NCI-H524 (cell line): ENCODE measurements at places on chromosomes 12 and 14.

GRCh38 chr12:75389061-75389460 is 1.8 kb upstream of the GLIPR1L2 start:
- DNase-seq = no peak

DNA sequence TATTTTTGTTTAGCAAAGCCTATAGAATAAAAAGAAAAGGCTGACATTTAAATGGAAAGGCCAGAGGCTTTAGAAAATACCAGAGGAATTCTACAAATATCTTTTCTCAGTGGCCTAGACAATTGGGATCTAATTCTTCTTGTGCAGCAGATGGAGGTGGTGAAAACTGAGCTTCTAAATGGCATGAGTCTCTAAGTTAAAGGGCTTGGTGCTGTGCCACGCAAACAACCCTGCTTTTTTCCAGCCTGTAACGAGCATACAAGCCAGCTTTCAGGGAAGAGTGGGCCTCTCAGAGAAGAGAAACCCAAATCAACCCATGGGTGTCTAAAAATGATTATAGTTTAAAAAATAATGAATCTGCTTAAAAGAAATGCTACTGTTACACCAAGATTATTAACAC is 237.9 kb upstream of the NAV3 start:
- peak; percentile 65 for DNase-seq

DNA sequence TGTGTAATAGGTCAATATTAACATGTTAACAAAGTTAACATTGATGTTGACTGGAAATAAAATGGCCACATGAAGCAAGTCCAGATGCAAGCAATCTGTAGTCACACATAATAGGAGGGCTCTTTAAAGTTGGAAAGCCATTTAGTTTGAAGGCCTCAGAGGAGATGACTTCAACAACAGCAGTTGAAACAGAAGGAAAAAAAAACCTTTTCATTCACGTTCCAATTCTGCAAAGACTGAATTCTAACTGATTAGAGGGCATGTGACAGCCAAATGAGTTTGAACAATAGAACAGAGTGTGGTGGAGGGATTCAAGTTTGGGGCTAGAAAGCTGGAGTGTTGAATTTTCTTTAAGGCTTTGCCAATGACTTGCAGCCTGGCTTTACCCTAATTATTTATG is 41.5 kb upstream of the DAAM1 start:
- DNase-seq = no peak

DNA sequence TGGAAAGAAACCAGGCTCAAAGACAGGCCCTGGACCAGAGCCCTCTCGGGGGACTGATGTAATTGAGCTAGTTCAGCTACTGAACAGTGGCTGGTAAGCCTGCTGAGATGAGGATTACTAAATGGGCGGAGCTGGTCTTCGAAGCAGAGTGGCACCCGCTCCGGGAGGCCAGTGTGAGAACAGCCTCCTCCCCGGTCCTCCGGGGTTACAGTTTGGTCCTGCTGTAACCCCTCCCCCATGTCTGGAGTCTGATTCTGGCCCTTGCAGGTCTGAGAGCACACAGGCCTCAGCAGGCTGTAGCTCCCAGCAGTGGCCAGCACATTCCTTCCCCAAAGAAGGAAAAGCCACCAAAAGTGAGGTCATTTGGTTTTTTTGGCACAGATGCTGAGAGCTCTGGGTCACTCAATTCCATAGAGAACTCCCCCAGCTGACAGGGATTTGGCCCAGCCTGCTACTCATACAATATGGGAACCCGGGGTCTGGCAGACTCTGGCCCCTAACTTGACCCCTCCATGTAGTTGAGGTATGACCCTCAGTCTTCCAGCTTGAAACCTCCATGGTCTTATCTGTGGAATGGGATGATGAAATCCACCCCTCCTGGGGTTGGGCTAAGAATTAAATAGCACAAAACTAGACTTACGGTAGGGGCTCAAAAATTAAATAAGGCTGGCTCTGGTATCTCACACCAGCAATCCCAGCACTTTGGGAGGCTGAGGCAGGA is 39.0 kb downstream of the ACTN1 start:
- peak; percentile 32 for DNase-seq

DNA sequence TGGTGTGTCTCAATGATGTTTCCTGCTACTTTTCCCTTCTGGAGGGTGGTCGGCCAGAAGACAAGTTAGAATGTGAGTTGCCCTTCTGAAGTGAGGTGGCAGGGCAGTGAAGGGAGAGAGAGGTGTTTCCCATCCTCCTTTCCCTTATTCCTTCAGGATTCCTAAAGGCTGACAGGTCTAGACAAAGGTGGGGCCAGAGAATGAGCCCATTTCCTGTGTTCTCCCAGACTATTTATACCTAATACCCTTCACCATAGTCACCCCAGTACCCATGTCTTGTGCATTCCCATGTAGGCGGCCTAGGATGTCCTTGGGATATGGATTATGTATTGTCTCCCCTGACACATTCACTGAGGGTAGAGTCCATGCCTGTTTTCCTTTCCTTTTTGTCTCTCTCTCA is 7.0 kb downstream of the DGKA start:
- no peak for DNase-seq

GRCh38 chr14:90034156-90034555 is 27.6 kb upstream of the KCNK13 start:
- no peak for DNase-seq

DNA sequence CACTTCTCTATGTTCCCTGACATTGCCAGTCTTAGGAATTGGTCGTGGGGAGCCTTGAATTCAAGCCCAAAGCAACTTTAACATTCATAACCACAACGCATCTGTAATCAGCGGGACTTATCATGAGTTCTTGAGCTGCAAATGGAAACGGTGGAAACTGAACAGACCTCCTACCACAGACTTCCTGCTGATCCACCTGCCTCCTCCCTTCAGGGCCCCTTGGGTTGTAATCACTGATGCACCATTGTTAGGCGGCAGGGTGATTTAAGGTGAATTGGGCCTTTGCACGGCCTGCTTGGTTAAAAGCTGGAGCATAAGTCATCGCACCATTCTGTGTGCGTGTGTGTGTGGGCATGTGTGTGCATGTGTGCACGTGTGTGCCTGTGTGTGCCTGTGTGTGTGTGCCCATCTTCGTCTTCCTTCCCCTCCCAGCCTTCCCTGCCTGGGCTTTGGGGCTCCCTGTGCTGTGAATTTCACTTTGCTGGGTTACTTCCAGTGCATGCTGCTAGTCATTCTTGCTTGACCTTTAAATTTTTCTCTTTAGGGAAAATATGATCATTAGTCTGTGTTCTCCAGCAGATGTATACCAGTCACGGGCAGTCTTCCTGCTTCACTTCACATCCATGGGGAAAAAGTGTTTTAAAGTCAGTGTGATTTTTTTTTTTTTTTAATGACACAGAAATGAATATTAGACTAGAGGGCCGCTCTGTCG is 29.1 kb downstream of the CHST11 start:
- no peak for DNase-seq

DNA sequence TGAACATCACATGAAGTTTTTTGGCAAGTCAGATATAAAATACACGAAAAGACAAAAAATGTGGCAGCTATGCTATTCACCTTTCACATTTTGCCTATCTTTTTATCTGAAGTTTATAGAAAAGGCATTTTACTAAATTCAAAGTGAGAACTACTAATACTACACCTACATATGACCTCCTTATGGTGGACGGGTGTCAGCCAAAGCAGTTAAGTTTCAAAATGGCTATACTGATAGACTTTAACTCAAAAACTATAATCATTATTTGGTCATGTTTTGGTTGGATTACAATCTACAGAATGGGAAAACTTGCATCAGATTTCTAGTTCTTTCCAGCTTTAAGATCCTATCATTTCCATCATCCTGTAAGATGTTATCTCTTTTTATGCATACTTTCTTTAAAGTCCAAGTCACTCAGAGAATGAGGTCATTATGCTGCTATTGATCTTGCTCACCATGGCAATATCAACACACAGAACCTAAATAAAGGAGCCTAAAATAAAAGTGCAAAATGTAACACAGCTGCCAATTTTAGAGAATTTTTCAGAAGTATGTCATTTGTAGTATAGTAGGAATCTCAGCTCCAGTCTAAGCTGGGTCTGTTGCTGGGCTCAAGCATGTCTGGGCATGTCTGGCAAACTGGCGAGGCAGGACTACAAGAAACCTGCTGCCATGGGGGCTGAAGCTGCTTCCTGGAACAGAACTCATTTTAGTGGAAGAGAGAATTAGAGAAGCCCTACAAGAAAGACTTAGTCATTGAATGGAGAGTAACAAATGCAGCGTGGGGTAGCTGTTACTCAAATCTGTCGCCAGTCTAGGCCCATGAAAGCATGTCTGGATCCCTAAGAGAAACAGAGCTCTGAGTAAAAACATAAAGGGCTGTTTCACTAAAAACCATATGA is 7.6 kb upstream of the AEBP2 start:
- DNase-seq = no peak

DNA sequence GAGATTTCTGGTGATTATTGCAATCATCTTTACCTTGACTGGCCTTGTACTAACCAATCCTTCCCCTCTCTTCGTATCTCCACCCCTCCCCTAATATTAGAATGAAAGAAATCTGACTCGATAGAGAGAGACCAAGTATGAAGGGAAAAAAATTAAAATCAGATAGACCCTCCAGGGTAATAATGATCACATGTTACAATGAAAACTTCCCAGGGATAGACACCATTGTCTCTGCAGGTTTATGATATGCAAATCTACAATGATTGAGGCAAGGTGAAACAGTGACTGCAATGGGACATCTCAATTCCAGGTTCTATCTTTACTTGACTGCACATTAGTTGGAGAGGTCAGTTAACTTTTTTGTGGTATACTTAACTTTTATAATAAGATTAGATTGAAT is 1.5 kb upstream of the NFKBIA start:
- DNase-seq = no peak

- DNase-seq = peak; percentile 36
Observed at GRCh38 chr12:89040146-89040964, 311.9 kb downstream of the DUSP6 start.

DNA sequence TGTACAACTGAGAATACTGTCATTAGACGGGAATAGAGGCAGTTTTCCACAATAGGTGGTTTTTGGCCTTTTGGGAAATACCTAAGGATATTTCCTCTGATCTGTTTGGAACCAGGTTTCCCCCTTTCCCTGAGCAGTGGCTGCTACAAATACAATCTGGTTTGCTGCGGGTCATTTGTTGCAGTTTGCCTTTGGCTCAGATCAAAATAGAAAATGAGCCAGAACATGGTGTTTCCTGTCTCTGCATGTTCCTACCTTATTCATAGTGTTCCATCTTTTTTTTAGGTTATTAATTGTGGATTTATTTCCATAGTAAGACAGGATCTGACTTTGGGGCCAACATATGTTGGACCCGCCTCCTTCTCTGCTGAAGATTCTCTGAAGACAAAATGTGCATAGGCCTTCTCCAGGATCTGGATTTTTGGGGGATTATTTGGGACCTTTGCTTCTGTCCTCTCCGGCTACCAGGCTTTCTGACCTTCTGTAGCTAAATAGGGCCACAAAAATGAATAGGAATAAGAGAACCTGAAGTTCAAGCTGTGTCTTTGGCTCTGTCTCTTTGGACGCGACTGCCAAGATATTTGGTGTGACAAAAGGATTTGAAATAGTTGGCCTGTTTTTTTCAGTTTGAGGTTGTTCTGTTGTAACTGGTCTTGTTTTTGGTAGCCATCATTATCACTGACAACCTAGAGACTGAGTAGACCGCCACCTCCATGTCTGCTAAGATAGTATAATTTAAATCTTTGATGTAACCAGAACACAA is 146.9 kb downstream of the PRKCH start:
- no peak for DNase-seq

DNA sequence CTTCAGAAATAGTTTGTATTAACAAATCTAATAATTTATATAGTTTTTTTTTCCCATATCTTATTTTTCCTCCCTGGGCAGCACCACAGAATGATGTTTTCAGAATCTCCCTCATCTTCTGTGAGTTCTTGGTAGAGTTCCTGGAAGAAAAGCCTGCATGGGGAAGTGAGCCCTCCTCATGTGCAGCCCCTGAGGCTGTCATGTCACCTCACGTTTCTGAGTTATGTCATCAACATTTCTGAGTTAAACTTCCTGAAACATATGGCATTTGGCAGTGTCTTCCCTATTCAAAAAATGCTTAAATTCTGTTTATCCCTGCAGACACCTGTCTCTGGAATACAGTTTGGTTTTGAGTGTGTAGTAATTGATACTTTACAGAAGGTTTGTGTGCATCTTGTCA is 979.0 kb downstream of the TMEM121 start:
- no peak for DNase-seq

DNA sequence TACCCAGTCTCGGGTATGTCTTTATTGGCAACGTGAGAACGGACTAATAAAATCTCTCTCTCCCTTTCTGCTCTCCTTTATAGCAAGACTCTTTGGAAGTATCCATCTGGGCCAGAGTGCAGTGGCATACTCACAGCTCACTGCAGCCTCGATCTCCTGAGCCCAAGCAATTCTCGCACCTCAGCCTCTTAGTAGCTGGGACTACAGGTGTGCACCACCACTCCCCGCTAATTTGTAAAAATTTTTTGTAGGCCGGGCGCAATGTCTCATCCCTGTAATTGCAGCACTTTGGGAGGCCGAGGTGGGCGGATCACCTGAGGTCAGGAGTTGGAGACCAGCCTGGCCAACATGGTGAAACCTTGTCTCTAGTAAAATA is 33.2 kb upstream of the PPP2R5C start:
- no peak for DNase-seq

GRCh38 chr12:40376533-40377267 is 151.9 kb downstream of the LRRK2 start:
- no peak for DNase-seq

GRCh38 chr14:104794099-104794498 is 1.4 kb downstream of the AKT1 start:
- no peak for DNase-seq

- DNase-seq = no peak
Observed at GRCh38 chr12:83106873-83107272, 420.2 kb downstream of the TMTC2 start.

DNA sequence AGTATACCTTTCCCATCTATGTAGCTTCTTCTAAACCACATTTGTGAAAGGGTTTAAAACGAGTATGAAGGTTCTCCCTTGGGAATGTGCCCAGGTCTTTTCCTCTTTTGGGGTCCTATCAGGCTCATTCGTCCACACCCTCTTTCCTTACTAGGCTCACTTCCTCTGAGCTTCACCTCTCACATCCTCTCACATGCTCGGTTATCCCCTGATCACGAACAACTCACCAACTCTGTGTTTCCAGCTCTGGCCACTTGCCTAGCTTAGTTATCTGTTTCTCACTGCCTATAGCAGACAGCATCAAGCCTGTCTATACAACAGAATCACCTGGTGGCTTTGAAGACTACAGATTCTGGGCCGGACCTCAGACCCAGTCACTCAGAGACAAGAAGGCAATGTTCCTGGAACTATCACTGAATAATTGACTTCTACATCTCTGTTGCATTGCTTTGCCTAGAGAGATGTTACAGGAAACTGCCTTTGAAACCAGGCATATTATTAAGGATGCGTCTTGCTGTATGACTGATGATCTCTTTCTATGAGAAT is 158.2 kb downstream of the FOXN3 start:
- no peak for DNase-seq

DNA sequence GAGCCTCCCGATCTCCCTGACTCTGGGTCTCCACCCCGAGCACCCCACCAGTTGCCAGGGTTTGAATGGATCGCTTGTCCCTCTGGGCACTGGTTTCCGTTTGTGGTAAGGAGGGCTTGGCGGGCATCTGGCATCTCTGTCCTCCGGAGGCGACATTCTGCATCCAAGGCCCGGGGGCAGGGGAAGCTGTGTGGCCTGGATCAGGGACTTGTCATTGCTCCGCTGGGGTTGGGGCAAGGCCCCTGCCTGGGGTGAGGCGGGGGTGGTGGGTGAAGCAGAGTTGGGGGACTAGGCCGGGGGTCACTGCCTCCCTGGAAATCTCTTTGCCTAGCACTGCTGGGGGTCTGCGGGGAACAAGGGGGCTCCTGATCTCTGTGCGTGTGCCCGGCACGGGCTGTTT is 30.2 kb downstream of the KIF26A start:
- no peak for DNase-seq

- no peak for DNase-seq
Observed at GRCh38 chr12:25101092-25101445, 93.9 kb downstream of the DNAI7 start.
